ENCODE measurements at places on chromosomes 3 and 15.

DNA sequence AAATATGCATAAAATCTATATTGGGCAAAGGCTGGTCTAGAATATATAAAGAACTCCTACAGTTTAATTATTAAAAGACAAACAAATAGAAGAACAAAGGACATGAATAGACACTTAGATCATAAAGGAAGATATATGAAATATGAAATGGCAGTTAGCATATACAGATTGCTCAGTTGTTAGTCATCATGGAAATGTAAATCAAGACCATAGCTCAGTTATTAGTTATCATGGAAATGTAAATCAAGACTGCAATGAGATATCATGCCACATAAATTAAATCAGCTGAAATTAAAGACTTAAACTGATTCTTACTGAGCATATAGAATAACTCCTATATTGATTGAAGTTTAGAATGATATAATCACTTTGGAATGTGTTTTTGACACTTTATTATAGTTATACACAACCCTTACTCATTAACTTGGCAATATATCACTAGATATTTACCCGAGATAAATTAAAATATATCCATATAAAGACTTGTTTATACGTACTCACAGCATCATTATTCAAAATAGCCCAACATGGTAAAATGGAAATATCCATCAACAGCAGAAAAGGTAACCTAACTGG, 45.2 kb upstream of the GOLGA8B start:
- no peak for DNase-seq

- no peak for DNase-seq
These were observed 63.0 kb downstream of the SH3BP5 start for GRCh38 chr3:15269091-15269989.

GRCh38 chr3:63684081-63684480, 31.6 kb downstream of the SNTN start:
- DNase-seq = no peak

DNA sequence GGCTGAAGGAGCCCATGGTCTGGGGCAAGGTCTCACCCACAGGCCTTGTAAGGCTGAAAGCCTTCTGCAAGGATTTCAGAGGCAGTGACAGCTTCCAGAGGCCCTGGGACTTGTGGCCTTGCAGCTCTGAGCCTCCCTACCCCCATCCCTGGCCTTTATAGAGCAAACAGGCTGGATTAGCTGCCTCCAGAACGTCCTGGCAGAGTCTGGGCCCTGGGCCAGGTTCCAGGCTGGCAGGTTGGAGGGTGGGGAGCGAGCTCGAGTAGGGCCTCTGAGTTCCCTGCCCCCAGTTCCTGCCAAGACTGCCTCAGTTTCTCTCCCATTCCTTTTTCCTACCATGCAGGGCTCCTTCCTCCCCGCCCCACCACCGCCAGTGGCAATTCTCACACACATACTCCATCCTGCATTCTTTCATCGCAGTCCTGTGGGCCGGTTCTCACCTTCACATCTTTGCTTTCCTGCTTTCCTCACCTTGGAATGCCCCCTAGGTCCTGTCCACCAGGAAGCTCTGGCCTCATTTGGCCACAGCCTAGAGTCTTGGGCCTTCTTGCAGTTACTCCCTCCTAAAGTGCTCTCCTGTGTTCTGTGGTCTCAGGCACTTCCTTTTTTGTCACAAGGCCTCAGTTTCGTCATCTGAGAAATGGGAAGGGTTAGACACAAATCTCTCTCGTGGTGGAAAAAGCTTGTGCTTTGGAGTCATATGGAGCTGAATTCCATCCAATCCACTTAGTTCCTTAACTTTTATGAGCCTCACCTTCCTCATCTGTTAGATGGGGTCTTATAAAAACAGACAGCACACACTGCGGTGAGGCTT, 2.7 kb downstream of the LMAN1L start:
- no peak for DNase-seq

- DNase-seq = no peak
These were observed 6.8 kb upstream of the TXNRD3 start for GRCh38 chr3:126661532-126662364.

DNA sequence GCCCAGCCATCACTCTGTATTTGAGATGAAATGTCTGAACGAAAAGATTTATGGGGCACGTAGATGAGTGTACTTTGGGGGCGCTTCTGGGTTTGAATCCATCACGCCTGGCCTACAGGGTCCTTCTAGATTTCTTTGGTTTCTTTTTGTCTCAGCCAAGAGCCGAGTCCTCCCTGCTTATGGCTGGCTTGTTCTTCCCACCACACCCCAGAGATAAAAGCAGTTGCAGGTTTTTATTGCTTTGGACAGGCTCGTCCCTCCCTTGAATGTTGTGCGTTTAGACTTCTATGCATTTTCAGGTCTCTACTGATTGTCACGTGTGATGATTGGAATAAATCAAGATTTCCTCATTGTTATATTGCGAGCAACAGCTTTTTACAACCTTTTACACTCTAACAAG, 104.8 kb upstream of the CHRNA7 start:
- no peak for DNase-seq

DNA sequence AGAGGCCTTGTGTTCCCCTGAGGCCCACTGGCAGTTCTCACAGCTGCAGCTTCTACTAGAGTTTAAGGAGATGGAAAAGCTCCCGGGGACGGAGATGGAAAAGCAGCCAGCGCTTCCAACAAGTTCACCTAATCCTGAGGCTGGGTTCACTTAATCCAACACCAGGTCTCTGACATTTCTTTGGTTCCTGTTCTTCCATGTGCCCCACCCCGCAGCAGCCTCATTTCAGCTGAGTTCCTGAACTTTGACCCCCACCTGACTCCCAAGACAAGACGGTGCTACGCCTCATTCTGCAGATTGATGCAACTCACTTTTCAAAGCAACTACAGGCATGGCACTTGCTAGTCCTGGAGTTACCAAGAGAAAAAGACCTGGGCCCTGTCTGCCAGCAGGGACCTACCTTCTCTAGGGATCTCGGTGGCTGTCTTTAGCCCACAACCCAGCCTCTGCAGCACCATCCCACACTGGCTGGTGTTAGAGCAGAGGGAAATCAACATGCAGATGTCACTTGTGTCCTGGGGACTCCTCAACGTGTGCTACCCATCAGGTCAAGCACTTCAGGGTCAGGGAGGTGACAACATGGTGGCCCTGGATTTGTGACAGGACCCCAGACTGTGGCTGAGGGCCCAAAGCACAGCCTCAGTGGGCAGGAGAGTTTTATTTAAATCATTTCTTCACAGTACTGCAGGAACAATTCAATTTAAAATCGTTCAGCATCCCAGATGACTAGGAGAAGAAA, 406.1 kb downstream of the VPS13C start:
- DNase-seq = no peak

- no peak for DNase-seq
These were observed 142.4 kb upstream of the TMC3 start for GRCh38 chr15:81516461-81516860.

All from NCI-H146 (cell line).